ENCODE measurements at places on chromosomes 7 and 10.

DNA sequence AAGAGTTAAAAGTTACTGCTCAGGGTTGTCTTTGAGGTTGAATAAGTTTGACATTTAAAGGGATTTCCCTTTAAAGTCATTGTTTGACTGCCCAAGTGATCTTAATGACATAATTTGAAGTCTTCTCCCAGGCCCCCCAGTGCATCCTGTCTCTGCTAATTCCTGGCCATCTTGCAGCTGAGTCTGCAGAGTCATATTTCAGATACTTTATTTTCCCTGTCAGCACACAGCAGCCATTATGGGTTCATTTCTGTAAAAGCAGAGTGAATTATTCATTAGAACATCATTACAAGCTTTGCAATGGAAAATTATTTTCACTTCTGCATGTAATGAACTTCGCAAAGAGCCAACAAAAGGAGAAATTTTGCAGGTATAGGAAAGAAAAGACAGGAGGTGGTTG is 536.6 kb downstream of the GALNT17 start:
- DNase-seq, result no peak

- no peak for DNase-seq
Observed at GRCh38 chr10:47230482-47230881, 69.5 kb upstream of the GDF10 start.

GRCh38 chr10:129135624-129136023 is 331.4 kb upstream of the MGMT start:
- DNase-seq, result no peak

GRCh38 chr7:65554-65953 is 126.8 kb upstream of the FAM20C start:
- peak; percentile 35 for DNase-seq

DNA sequence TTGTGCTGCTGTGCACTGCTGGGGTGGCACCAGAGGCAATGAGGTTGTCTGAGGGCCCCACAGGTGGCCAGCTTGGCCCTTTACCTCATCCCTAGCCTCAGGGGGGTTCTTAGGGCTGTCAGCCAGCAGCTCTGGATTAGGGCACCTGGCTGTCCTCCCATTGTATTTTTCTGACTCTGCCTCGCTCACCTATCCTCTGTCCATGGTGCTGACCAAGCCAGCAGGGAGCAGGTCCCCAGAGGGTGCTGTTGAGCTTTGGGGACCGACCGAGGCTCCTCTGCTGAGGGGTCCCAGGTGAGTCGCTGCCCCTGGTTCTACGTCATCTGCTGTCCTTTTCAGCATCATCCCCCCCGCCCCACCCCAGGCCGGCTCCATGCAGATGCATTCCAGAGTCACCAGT is 32.1 kb upstream of the ZNF735 start:
- DNase-seq, result no peak

DNA sequence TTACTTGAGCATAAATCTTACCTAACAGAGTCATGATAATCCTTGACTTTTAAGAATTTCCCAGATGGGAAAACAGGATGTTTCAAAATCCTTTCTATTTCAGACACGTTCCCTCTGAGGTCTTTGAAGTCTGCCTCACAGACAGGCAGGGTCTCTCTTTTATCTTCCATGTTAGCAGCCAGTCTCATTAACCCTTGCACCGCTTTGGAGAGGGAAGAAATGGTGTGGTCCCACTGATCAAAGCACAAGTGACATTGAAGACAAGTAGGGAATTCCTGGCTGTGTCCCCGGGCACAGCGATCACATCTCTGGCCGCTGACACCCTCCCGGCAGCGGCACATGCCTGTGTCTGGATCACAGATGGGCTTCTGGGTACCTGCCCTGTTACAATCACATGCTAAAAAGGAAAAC is 52.7 kb upstream of the LAMB1 start:
- DNase-seq, result peak; percentile 23

DNA sequence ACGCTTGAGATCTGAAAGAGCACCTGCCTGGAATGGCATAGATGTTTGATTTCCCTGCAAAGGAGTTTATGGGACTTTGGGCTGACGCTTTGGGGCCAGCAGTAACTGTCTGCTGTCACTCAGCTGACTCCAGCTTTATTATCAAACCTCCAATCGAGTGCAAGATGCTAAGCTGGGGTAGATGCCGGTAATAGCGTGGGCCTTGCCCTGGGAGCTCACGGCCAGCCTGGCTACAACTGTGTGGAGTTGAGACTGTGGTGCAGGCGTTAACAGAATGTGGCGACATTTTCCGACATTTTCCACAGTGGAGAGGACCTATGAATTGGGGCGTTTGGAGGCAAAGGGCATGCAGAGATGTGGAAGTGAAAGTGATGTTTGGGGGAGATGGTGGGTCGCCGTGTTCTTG is 1.3 kb downstream of the CHST12 start:
- no peak for DNase-seq

All from fibroblast of pulmonary artery (primary cell).